ENCODE measurements at places on chromosomes 7 and 10.
A peak's percentile ranks its signal among the peaks of the same experiment; 100 is the strongest.

DNA sequence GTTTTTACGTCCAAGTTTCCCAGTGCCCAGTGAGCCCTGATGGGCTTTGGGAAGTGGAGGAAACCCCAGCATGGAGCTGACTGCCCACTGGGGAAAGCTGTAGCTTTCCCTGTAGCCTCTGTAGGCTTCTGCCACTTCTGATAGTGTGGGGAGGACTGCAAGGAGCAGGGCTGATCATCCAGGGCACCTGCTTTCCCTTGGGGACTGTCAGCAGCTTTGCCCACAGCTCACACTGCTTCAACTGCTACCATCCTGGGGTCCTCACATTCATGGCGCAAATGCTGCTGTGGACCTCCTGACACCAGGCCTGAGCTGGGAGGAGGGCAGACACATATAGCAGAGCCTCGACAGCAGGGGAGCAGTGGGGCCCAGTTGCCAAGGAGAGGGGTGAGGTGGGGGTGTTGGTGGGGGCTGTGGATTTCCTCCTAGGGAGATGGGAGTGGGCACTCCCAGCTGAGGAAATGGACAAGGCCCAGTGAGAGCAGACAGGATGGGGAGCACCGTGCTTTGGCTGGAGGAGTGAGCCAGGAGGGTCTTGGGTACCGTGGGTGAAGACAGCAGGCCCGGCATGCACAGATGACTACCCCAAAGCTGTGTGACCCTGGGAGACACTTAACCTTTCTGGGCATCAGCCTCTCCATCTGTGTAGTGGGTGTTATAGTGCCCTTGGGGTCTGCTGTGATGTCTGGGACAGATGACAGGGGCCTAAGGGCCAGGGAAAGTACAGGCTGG lies 16.2 kb downstream of the RAMP3 start:
- DNase-seq: no peak

DNA sequence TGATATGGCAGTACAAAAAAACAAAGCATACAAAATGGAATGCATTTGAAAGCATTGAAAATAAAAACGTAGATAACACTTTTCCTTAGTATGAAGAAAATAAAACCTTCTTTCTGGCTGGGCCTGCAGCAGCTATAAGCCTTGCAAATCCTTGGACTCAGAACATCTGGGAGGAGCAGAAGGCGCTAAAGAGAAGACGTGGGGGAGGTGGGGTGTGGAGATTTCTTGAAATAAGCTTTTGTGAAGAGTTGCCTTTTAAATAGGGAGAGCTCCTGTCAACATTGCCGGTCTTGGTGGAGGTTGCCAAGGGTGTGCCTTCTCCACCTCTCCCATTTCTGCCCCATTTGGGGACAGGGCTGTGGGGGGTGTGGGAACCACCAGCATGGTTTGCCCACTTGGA lies 128.7 kb downstream of the TMEM178B start:
- DNase-seq: no peak

- DNase-seq: no peak
These were observed 79.0 kb downstream of the MTERF1 start for GRCh38 chr7:91801331-91801983.

GRCh38 chr10:113554214-113554613 lies 1.4 kb downstream of the HABP2 start:
- DNase-seq: no peak

GRCh38 chr10:95260397-95260881 lies 30.4 kb downstream of the PDLIM1 start:
- no peak for DNase-seq

GRCh38 chr7:139899328-139899955 lies 70.4 kb downstream of the TBXAS1 start:
- DNase-seq: no peak

- DNase-seq: no peak
These were observed 58.6 kb upstream of the EFCAB10 start for GRCh38 chr7:105639667-105640493.

DNA sequence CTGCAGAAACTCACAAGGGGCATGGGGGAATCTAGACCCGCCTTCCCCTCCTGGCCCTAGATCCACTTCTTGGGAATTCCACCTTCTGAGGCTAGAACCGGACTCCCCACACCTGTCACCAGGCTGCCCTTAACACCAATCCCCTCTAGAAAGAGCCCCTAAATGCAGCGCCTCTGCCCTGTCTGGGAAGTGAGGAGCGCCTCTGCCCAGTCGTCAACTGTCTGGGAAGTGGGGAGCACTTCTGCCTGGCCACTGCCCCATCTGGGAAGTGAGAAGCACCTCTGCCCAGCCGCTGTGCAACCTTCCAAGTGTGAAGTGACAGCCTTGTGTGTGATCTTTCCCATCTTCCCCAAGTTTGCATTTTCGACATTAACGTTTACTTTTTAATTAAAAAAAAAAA lies 8.8 kb downstream of the RCC1L start:
- no peak for DNase-seq

- no peak for DNase-seq
These were observed 1.0 kb downstream of the PRR15 start for GRCh38 chr7:29564496-29565223.

- no peak for DNase-seq
These were observed 190.4 kb downstream of the SKIDA1 start for GRCh38 chr10:21334891-21335696.

DNA sequence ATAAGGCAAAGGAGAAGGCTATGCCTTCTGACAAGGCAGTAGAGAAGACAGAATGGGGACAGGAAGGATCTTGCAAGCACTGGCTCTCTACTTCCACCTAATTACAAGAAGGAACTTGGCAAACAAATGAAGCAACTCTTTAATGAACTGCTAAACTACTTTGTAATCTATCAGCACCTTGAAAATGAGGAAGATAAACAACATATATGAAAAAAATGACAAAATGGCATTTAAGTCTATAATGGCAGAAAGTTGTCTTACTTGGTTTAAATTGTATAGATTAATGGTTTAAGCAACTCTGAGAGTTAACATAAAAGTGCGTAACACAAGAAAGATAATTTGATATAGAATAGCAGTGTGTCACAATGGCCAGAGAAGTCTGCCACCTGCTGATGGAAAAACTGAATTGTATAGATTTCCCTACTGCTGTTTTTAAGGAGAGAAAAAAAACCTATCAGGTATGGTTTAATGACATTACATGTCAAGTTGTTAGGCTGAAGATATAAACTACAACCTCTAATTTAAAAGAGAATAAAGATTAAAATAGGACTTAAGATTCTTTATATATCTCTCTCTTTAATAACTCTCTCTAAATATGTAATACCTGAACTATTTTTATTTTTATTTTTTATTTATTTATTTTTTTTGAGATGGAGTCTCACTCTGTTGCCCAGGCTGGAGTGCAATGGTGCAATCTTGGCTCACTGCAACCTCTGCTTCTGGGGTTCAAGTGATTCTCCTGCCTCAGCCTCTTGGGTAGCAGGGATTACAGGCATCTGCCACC lies 11.8 kb downstream of the NT5C3A start:
- DNase-seq: peak; percentile 32

DNA sequence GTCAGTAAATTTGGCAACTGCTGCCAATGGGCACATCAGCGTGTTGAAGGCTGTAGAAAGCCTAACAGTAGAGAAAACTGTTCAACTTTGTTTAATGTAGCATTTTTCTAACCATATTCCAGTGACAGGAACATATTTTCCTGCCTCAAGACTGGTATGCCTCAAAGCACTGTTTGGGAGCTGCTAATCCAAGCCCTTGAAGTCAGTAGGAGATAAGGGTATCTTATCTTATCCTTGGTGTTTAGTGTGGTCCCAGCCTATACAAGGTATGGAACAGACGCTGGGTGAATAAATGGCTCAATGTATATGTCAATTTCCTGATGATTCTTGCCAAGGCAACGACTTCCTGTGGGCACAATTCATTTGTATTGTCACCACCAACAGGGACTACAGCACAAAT lies 97.5 kb upstream of the CREB5 start:
- no peak for DNase-seq
